ENCODE measurements at places on chromosomes 7 and 10.

DNA sequence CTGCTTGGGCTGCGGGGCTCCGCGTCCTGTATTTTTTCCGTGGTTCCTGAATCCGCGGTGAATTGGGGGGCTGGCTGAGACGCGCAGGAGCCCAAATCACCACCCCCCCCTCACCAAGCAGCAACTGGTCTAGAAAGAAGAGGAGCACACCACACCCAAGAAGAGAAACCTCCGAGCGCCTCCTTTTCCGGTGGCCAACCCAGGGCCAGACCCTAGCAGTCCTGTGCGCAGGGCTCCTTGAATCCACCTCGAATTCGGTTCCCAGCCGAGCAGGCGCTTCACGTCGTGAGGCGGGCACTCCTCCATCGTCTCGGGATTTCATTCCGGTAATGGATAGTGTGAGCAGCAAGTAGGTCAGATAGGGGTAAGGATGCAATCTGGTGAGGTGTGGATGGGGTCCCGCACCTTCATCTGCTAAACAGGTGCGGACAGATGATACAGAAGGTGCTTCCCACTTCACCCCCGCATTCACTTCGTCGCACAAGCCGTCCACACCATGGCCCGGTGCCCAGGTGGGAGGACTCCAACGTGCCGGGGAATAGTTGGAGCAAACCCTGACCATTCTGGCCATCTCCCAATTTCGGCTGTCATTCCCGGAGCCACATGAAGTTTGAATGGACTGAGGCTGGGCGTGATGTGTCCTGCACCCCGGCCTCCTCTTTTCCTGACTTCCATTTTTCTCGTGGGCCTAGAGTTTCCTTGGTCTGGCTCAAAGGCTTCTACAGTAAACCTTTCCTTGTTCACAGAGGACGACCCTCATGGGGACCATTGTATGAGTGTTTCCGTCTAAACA, 19.8 kb upstream of the ZNF273 start:
- DNase-seq = no peak

GRCh38 chr10:97553575-97554031, 19.0 kb upstream of the ANKRD2 start:
- peak; percentile 25 for DNase-seq

DNA sequence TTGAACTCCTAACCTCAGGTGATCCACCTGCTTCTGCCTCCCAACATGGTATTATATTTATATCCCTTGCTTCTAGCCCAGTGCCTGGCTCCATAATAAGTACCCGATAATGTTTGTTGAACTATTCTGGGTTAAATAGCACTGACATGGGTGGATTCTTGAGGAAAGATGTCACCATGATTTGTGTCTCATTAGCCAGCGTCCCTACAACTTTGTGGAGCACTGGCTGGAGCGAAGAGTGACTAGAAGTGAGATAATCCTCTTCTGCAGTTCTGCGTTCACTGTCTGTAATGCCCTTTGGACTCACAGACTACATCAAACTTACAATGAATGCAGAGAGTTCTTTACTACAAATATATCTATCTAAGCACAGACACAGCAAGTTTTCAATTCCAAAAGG, 16.9 kb upstream of the AKR1E2 start:
- DNase-seq = no peak

DNA sequence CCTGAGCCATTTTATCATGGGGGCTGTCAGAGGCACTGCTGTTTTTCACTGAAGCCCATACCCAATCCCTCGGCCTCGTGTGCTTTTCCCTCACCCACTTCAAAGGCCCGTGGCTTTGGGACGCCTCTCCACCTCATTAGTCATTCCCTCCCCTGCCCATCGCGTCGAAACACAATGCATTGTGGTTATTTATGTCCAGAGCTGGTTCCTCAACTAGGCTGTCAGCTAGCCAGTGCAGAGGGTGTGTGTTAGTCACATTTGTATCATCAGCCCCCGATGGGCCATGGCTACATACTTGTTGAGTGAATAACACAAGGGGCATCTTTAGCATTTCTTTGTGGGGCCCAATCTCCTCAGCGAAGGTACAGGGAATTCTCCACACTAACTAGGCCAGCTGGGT, 3.8 kb upstream of the CRCP start:
- no peak for DNase-seq

- no peak for DNase-seq
These were observed 16.2 kb upstream of the GET4 start for GRCh38 chr7:860149-860548.

DNA sequence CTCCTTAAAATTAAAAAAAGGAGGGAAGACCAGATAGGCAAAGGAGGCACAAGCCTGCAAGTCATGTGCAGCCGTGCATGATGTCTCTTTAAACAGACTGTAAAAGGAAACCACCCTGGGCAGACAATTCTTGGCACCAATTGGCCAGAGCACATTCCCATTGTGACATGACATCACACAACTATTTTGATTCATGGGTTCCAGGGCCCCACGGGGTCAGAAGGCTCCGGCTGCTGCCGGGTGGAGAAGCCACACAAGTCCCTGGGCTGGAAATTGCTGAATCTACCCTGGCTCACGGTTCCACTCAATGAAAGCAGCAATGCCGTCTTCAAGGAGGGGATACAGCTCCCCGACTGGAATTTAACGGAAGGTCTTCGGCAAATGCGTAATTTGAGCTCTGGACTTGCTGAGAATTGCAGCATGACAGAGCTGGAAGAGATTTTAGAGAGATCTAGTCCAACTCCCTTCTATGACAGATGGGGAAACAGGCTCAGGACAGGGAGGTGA, 140.5 kb downstream of the PRKAG2 start:
- no peak for DNase-seq

GRCh38 chr7:10221084-10221483, 752.6 kb upstream of the PHF14 start:
- DNase-seq = no peak

DNA sequence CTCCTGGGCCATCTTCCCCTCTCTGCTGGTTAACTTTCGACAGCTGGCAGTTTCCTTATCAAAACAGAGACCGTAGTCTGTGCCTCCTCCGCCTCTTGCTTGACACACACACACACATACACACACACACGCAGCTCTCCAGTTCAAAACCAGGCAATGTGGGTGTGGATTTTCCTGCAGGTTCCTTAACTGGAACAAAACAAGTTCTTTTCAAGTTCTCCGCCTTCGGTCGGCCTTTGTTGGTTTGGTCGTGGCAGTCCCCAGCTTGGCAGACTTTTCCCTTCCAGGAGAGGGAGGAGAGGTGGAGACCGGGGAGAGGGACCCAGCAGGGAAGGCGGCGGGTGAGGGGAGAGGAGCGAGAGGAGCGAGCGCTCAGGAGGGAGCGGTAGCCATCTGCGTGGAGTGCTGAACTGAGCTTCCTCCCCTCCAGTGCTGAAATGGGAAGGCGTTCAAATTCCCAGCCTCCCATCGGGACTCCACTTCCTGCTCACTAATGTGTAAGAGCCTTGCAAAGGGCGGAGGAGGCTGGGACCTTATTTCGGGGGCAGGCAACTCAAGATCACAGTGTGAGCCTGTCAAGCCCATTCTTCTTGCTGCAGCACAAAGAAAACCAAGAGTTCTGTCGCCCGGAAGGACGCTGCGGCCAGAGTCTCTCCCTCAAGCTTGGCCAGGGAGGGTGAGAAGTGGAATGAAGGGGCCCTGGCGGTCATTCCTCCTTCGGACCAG, 120.6 kb downstream of the PRPF18 start:
- no peak for DNase-seq

GRCh38 chr7:113582471-113582870, 336.3 kb downstream of the PPP1R3A start:
- DNase-seq = no peak

DNA sequence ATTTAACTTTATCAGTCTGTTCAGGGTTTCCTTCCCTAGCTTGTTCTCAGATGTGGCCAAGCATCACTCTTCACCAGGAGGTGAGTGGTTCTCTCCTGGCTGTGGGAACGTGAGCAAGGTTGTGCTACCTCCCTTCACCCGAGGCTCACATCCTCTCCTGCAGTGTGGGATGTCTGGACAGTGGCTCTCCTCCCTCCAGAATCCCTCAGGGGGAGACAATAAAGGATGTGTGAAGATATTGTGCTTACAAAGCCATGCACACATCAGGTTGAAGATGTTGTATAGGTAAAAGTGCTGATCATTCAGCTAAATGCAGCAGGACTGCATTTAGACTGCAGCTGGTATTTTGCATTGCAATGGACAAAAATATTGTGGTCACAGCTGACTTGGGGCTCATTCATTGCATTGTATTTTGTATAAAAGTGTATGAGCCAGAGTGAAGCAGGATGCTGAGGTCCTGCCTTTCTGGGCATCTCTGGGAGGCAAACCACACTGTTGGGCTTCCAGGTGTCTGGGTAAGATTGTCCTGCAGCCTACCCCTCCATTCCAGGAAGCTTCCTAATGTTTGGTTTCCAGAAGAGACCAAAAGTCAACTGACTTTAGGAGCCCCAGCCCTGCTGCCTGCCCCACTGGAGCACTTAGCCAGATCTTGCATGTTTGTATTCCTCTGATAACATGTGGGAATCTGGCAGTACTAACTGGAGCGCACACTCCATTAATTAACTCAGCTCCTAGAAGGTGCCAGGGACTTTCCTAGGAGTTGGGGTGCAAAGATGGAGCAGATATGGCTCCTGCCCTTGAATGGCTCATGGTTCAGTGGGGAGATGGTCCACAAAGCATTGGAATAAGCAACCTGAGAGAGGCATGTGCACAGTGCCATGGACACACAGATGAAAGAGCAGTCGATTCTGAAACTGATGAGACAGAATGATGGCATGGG, 292.5 kb upstream of the ZNF32 start:
- no peak for DNase-seq

- no peak for DNase-seq
These were observed 534.6 kb upstream of the PHF14 start for GRCh38 chr7:10439027-10439426.

DNA sequence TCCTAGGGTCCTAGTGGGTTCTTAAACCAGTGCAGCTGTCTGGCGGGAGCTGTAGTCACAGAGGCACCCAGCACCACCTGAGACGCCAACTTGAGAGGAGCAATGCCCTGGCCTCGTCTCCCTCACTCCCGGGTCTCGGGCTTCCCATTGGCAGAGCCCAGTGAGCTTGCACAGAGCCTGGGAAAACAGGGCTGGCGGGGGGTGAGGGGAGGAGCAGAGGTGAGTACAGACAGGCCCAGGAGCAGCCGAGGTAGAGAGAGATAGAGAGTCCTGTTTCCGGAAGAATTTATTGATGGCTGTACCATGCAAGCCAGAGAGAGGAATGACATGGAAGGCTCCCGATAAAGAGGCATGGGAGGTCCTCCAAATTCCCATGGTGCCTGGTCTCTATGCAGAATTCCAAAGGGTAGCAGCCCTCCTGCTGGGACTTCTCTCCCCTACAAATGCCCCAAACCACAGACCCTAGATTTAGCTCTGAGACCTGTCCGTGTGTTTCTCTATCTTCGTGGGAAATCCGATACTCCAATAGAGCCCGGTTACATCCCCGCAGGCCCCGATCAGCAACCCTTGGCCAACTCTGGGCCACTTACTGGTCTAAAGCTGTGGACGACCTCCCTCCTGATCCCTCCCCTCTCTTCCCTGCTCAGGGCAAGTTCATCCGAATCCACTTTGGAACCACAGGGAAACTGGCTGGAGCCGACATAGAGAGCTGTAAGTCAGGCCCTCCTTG, 20.3 kb upstream of the MYH16 start:
- no peak for DNase-seq

GRCh38 chr7:35725280-35725680, 30.3 kb upstream of the HERPUD2 start:
- DNase-seq = peak; percentile 42

- DNase-seq = no peak
These were observed 137.5 kb downstream of the DLG5 start for GRCh38 chr10:77789016-77789415.

GRCh38 chr10:33129141-33129995, 171.3 kb upstream of the ITGB1 start:
- no peak for DNase-seq

DNA sequence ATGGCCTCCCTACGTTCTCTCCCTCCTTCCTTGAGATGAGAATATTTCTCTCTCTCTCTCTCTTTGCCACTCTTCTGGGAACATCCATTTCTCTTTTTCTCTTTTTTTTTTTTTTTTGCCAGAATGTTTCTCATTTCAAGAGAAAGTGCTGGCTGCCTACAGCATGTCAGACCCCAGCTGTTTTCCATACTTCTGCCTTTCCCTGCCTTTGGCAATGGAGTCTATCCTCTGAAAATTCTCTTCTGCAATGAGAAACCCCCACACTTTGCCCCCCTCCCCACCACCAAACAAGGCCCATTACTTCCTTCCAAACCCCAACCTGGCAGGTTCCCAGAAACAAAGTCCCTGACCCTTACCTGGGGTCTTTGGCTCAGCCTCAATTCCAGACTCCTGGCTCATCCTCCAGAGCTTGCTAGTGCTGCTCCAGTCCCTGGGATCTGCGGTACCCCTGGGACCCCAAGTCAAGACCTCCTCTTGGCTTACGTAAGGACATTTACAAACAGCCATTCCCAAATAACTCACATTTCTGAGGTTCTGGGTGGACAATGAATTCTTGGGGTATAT, 17.4 kb upstream of the CCL26 start:
- DNase-seq = no peak

DNA sequence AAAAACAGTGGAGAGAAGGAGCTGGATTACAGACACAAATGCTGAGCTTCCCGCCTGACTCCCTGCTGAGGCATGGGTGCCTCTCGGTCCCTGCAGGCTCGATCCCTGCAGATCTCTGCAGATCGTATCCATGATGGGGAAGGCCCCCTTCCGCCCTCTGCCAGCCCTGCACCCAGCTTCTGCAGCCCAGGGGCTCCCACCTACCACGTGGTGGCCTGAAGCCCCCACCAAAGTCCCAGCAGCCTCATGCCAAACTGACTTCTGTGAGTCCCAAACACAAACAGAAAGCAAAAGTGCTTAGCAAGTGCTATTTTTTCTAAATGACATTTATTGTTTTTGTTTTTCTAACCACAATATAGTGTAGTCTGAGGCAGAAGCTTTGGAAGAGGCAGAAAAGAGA, 127.1 kb upstream of the CHST15 start:
- no peak for DNase-seq

DNA sequence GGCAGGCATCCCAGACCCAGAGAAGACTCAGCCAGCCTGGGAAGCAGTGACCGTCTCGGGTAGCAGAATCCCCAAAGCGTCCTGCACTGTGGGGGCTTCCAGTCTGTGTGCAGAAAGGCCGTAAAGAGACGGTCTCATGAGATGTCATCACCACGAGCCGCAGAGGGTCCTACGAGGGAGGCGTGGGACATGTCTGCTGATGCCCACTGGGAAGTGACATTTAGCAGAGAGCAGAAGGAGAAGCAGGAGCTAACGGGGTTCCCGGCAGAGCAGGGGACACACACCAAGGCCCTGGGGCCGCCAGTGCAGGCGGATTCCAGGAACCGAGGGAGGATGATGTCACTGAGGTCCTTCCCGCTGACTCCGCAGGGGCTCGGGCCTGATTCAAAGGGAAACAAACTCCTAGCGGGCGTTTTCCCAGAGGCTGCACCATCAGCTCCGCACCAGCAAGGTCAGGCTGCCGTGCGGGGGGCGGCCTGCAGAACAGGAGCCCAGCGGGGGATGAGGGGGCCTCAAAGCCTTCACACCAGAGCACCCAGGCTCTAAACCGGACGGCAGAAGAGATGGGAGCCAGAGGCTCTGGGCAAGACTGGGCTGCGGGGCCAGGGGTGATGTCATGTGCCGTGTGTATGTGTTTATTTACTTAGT, 85.4 kb upstream of the PDGFA start:
- no peak for DNase-seq
